ENCODE measurements at places on chromosomes 3 and 15. TPM values are rescaled to one million over a fixed set of nuclear protein-coding genes. Genes with fewer than 3 reads are reported as not detected.

ILDR1 gene
- total RNA-seq = not detected

CD276 gene
- 61.4 TPM for total RNA-seq

SAMMSON gene
- not detected for total RNA-seq

SLC12A8 gene
- 0.65 TPM for total RNA-seq

CIP2A gene
- 29.9 TPM for total RNA-seq

BMF gene
- total RNA-seq = 2.6 TPM

LINS1 gene
- 8.4 TPM for total RNA-seq

WNT5A gene
- total RNA-seq = 0.30 TPM

DAZL gene
- not detected for total RNA-seq

PLSCR5 gene
- not detected for total RNA-seq

CIB1 gene
- 61.7 TPM for total RNA-seq

ZNF654 gene
- 14.6 TPM for total RNA-seq

WDR76 gene
- total RNA-seq = 15.6 TPM

TTC21A gene
- 2.6 TPM for total RNA-seq

UNC13C gene
- total RNA-seq = not detected

DUOXA2 gene
- not detected for total RNA-seq

ABHD5 gene
- total RNA-seq = 16.9 TPM

SLC2A2 gene
- not detected for total RNA-seq

MESP2 gene
- 0.15 TPM for total RNA-seq

DNAH12 gene
- not detected for total RNA-seq

CA12 gene
- 0.65 TPM for total RNA-seq

PTX3 gene
- 925 TPM for total RNA-seq

ACTRT3 gene
- 6.2 TPM for total RNA-seq

IGDCC3 gene
- not detected for total RNA-seq

GRAMD2A gene
- 0.30 TPM for total RNA-seq

Data from epithelial cell of umbilical artery (primary cell).